ENCODE measurements at places on chromosomes 16 and 17.

GRCh38 chr17:50063561-50064252 lies 7.8 kb downstream of the ITGA3 start:
- DNase-seq, result no peak

GRCh38 chr16:14362774-14363371 lies 267.2 kb downstream of the PARN start:
- no peak for DNase-seq

GRCh38 chr17:50272246-50272645 lies 2.0 kb upstream of the TMEM92 start:
- no peak for DNase-seq

GRCh38 chr17:10069301-10069700 lies 129.1 kb downstream of the GAS7 start:
- DNase-seq, result no peak

- no peak for DNase-seq
Measured at GRCh38 chr17:75048249-75048878, 1.3 kb downstream of the KCTD2 start.

DNA sequence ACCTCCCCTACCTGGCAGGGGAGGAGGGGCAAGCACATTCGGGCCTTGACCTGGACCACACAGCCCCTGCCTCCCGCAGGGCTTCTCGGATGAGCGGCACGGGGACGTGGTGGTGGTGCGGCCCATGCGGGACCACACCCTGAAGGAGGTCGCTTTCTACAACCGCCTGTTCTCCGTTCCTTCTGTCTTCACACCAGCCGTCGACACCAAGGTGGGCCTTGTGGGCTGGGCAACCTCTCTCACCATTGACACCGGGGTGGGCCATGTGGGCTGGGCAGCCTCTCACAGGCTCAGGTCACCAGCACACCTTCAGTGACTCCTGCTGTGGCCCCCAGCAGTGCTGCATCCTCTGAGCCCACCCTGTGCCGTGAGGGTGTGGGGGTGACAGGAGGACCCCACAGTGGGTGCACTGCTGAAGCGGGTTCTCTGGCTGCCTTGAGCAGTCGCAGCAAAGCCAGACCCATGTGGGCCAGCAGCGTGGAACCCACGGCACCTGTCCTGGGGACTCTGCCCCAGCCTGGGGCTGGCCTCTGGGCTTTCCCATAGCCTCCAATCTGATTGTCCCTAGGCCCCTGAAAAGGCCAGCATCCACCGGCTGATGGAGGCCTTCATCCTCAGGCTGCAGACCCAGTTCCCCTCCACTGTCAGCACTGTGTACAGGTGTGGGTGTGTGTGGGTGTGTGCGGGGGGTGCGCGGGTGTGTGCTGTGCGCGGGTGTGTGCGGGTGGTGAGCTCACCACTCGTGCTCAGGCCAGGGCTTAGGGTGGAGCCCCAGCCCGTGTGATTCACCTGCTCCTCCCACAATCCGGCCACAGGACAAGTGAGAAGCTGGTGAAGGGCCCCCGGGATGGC lies 7.5 kb downstream of the CTU2 start:
- no peak for DNase-seq

- DNase-seq, result no peak
Measured at GRCh38 chr16:73057291-73058210, 9.6 kb upstream of the ZFHX3 start.

DNA sequence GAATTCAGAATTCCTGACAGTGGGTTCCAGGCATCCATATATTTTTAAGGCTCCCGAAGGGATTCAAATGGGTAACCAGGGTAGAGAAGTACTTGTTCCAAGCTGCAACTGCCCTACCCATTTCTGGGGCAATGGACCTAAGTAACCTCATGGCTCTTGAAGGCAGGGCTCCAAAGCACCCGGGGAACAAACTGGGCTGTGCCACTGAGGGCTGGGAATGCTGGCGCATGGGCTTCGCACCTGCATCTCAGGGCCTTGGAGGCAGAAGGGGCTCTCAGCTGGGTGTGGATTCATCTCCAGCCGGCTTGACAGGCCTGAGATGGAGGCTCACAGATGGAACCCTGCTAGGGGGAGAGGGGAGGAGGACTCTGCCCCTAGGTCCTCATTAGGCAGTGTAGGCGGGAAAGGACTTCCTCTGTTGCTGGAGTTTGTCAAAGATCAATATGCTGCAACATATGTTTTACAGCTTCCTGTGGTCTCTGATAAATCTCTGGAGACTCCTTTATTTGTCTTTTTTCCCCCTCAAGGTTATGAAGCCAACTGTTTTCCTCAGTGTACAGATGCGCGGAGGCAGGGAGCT lies 232.3 kb upstream of the NLRP1 start:
- no peak for DNase-seq

GRCh38 chr17:19744922-19745757 lies 3.0 kb downstream of the ALDH3A1 start:
- peak; percentile 78 for DNase-seq

DNA sequence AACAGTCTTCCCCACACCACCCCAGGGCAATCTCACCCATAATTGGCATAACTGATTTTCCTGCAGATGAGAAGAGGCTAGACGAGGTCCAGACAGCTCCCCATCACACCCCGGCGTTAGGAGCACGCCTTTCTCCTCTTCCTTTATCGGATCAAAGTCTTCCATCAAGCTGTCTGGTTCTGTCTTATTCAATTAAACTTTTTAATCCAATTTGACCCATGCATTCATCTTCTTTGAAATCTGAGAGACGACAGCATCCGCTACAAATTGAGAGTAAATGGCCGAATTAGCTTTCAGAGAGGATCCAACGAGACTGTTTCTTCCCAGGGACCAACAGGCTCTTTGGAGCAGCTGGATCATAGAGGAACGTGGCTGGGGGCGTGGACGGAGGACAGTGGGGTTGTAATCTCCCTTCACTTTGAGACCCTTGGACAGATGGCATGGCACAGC lies 44.4 kb upstream of the GPRC5B start:
- DNase-seq, result no peak

GRCh38 chr16:82935766-82936165 lies 309.0 kb downstream of the CDH13 start:
- DNase-seq, result no peak

DNA sequence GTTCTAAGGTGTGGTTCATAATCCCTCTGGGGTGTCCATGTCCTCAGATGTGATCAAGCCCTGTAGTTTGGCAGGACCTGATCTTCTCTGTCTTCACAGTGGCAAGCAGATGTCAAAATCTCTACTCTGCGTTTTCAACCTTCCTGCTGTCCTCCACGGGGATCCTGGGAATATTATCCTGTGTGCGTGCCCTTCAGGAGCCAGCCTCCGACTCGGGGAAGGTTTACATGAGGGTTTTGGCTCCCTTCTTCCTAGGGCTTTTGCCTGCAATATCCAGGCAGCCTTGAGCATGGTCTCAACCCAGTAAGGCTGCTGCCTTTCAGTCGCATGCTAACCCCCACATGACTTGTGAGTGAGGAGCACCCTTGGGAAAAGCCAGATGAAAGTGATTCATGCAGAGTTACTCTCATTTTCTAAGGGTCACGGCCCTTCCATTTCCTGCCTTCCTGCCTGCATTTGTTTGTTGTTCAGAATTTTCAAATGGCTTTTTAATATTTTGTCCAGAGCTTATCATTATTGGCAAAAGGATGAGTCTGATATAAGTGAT lies 202.2 kb upstream of the CHMP6 start:
- no peak for DNase-seq

DNA sequence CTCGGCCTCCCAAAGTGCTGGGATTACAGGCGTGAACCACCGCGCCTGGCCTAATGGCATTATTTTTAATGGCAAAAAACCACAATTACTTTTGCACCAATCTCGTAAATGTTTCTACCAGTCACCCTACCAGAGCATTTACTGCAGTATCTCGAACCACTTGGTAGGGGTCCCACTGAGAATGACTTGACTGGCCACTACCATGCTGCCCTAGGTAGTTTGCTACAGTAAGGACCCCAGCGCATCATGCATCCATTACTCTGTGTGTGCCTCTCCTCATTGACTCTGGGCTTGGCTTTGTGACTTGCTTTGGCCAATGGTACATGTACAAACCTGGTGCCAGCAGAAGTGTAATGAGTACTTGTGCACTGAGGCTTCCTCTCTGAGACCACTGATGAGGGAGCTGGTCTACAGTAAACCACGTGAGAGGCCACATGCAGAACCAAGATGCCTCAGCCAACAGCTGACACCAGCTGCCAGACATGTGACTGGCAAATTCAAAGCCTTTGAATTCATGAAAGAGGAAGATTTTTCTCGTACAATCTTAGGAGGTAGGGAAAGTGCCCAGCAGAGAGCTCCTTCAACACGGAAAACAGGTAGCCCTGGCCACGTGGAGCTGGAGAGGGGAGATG lies 421.7 kb upstream of the C16orf82 start:
- DNase-seq, result no peak

DNA sequence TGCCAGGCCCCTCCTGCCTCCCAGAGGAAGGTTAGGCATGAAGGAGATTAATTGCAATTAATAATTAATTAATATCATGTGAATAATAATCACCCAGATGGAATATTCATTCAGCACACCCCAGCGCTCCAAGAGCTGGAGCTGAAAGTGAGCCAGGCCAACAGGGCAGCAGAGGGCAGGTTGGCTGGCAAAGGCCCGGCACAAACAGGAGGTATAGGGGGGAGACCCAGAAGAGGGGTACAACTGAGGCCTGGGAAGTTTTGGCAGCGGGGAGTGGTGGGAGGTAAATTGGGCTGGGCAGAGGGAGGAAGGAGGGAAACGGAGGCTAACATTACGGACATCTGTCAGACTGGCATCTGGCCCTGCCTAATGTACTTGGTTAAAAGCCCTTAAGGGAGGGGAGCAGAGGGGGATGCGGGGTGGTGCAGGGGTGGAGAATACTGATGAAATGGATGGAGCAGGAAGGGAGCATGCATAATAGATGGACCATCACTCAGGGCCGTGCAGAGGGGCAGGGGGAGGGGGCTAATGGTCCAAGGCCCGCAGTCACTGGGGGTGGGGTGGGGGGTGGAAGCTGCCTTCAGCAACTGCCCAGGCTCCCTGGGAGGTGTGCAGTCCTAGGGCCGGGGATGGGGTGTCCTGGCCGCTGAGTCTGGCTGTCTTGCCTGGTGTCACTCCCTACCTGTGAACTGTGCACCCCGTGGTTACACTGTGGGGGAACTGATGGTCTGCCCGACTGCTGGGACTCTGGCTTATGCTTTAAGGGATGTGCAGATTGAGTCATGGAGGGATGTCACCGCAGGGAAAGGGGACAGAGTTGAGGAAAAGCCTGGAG lies 1.9 kb downstream of the ADAM11 start:
- DNase-seq, result no peak

DNA sequence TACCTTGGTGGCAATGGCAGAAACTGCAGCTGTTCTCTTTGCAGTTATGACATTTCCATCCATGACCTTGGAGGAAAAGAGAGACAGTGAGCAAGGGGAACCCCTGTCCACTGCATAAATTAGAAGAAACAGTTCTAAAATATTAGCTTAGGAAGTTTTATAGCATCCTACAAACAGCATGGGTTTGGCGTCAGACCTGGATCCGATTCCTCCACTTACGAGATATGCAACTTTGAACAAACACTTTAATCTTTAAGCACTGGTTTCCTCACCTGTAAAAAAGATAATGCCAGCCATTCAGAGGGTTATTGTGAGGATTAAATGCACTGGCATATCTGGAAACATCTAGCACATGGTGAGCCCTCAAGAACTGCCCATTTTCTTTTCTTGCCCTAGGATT lies 2.6 kb downstream of the CRYM start:
- DNase-seq, result no peak

DNA sequence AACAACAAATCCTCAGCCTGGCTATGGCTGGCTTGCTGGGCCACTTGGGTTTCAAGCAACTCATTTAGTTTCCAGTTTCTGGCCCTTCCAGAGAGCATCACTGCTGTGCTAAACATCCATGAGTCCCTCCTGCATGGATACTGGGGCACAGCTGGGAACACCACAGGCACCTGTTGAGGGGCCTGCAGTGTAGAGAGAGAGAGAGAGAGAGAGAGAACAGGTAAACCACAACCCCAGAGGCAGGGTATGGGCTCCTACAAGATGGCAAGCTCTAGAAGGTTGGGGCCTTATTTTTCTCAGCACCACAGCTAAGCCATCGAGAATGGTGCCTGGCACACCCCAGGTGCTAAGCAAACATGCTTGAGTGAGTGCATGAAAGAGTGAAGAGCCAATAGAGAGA lies 120.3 kb downstream of the RBFOX3 start:
- DNase-seq, result no peak

- DNase-seq, result no peak
Measured at GRCh38 chr17:76276069-76276431, 10.9 kb downstream of the UBALD2 start.

DNA sequence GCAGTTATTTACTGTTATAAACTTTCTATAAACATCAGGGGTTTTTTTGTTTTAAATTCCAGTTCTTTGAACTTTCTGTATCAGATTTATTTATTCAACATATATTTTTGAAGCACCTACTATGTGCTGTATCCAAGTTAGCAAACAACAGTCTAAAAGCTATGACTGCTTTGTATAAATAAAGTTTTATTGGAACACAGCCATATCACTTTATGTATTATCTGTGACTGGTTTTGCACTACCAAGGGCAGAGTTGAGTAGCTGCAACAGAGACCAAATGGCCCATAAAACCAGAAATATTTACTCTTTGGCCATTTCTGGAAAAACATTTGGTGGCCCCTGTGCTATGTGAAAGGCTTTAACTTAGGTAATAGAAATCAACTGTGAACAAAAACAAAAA lies 110.2 kb upstream of the ERCC4 start:
- DNase-seq, result no peak

DNA sequence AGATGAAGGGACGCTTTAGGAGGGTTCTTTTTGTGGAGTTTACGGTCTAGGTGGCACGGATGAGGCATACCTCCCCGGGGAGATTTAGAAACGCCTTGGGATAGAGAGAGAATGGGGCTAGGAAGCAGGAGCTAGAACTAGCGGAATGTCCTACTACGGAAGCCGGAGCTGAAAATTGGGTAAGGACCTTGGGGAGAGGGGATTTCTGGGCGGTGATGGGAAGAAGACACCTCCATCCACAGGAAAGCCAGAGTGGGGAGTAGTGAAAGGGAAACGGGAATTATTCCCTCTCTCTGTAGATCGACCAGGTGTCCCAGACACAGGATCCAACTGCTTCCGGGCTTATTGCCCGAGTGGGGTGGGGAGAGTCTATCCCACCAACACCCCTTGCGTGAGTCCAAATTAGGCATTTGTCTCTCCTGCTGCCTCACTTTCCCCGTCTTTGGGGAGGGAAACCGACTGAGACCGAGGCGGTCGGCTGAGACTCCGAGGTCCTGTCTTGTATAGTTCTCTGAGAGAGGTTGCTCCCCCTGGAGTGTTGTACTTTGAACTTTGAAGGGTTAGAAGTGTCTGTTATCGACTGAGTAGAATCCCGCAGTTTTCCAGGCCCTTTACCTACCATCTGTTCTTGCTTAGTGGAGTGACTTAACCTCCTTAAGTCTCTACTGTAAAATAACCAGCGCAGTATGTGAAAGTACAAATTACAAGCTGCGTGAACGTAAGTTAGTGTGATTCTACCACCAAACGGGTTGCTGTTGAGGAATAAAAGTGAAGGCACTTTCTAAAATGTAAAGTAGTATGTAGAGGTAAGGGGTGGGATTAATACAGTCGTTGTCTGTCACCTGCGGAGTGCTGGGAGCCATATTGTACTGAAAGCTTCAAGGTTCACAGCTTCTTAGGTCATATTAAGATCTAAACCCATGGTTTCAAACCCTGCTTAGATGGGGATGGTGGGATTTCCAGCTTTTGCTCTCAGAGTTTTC lies 1.0 kb downstream of the RSPRY1 start:
- no peak for DNase-seq

- no peak for DNase-seq
Measured at GRCh38 chr16:899683-900060, 71.1 kb downstream of the LMF1 start.

GRCh38 chr16:50298075-50298460 lies 31.7 kb downstream of the ADCY7 start:
- no peak for DNase-seq

All from stimulated activated CD4-positive, alpha-beta T cell treated with anti-CD3 and anti-CD28 coated beads, Interleukin-1b, Interleukin-23, amount 100 ng/mL, for 24 hours (primary cell).